NT2/D1 (cell line): ENCODE measurements at places on chromosomes 3 and 15.

DNA sequence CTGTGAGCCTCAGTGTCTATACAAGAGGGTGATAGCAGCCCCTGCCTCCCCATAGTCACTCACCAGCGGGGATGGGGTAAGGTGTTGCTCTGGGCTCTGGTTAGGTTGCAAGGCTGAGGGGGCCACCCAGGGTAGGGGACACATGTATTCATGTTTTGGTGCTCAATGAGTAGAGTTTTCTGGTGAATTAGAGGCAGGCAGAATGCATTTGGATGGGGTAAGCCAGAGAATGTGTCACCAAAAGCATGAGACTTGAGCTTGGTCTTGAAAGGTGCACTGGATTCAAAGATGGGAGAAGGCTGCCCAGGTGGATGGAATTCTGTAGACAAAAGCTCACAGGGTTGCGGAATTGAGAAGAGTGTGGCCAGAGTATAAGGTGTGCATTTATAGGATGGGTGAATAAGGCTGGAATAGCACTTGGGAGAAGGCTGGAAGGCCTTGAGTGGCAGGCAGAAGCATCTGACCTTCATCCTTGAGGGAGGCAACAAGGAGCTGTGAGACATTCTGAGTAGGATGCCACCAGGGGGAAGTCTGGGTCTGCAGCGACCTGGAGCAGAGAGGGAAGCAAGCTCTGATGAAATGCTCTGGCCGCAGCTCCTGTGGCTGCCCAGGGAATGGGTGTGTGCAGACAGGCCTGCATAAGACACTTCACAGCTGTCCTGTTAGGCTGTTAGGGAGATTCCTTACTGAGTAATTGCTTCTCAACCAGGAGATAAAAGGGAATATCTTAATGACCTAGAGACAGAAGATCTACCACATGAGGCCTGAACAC, 149.6 kb downstream of the CHDH start:
- DNase-seq, result no peak

DNA sequence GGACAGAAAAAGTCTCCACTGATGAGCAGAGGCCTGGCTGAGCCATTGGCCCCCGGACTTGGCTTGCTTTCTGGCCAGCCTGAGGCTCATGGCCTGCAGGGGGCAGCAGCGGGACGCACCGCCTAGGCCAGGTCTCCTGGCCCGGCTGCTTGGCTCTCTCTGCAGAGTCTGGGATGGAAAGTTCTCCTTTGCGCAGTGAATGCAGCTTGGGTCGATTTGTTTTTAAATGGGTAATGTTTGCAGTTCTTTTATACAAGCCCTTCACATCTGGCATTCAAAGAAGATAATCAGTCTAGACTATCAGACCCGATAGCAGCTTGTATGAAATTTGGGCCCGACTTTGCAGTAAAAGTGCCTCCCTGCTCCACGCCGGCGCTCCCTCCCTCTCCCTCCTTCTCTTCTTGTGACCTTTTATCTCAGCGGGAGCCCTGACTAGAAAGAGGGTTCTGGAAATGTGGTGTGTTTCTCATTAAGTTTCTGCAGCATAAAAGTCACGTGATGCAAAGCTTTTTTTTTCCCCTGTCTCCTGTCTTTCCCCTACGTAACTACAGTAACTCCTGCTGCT, 59.9 kb downstream of the ZNF621 start:
- peak; percentile 87 for DNase-seq

- DNase-seq, result no peak
These were observed 96.4 kb downstream of the FNDC3B start for GRCh38 chr3:172135820-172136219.

GRCh38 chr3:57383406-57383805, 90.9 kb upstream of the ASB14 start:
- no peak for DNase-seq

DNA sequence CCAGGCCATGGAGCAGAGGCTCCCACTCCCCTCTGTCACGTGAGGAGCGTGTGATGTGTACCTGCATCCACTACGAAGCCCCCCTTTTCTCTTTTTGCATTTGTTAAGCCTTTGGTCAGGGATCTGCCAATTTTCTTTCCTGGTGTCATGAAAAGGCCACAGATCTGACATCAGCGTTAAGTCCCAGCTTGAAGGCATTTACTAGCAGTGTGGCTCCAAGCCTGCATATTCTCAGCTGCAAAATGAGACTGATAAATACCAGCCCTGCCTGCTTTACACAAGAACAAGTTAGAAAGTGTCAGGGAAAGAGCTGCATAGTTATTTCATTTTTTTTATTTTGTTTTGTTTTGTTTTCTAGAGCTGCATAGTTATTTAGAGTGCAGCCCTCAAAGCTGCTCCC, 2.3 kb upstream of the ANKRD63 start:
- DNase-seq, result no peak

DNA sequence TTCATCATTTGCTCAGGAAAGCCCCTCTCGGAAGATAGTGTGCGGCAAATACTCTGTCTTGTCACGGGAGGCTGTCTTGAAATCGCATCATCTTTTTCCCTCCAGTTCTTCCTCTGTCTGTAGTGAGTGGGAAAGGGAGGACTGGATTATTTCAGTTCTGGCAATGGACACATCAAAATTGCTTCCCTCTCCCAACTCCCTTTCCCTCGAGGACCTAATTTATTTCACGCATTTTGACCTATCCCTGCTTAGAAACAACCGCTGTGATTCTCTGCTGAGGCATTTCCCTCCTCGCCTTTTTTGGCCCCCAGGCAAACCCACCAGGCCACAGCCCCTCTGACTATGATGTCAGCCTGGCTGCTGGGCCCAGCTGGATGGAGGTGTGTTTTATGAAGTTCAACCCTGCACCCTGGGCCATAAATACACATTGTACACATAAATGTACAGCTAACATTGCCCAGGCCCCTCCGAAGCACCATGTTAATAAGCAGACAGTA, 138.7 kb upstream of the LRTM1 start:
- no peak for DNase-seq

DNA sequence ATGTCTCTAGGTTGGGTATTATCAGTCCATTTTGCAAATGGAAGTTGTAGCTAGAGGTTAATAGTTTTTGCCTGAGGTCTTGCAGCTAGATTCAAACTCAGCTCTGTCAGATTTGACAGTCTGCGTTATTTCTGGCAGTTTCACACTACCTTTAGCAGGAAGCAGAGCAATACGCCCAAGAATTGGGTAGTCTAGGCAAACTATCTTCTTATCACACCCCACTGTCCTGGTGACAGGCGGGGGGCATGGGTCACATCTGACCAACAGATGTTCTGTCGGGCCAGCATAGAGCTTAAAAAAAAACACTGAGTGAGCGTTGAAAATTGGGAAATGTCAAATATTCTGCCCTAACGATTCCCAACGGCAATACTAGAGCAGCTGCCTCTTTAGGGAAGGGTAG, 5.7 kb downstream of the GPR160 start:
- no peak for DNase-seq

DNA sequence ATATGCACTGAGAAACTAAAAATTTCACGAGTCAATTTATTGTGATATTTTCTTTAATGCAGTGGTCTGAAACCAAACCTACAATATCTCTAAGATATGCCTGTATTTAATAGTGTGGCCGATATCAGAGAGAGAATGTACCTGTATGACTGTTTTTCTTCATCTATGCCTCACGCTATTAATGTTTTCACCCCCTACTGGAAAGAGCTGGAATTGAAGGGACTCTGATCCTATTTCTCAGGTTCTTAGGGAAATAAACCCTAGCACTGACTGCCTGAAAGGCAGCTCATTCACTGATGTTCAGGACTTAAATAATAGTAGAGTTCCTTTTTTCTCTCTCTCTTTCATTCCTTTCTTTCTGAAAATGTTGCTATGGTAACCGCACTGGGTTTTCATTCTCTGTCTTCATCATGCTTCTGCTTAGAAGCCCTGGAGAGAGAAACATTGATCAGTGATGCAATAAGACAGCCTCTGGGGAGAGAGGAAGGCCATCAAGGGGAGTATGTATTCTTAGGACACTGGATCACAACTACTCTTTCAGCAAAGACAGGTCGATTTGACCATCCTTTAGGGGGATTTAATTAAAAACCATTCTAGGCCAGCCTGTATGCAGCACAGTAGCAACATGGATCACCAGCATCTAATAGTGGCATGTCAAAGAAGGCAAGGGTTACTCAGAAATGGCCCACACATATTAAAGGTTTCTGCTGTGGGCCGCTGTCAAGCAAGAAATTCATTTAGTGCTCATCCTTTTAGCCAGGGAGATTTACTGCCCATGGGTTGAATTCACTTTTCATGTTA, 1135.7 kb downstream of the IGSF11 start:
- peak; percentile 42 for DNase-seq

DNA sequence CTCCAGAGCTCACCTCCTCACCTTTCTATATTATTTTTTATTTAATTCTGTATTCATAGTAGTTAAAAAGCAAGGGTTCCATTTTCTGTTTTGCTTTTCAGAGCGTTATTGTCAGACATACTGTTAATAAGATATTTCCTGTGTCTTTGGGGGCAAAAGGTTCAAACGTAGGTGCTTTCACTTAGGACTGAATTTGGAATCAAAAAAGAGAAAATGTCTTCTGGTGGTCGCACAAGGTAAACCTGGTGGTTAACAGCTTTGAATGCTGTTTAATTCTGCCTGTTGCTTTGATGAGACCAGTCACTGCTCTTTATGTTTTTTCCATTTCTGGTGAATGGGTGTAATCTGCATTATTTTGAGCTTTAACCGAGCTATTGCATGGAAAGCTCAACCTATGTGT, 212.5 kb downstream of the TCF12 start:
- no peak for DNase-seq

DNA sequence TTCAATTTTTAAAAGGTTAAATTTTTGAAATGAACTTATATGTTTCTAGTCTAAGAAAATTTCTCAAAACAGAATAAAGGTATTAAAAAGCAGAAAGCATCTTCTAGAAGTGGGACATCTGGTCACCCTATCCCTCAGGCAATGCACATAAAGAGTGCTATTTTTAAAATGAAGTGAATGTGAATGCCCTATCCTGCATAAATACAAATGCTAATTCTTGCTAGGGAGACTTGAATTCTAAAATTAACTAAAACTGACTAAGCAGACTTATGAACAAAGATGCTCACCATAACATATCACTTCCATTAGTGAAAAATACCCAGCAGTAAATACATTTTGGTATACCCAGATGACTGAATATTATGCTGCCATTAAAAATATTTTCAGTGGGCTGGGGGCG, 11.7 kb downstream of the MYO5A start:
- DNase-seq, result no peak

GRCh38 chr3:14433106-14433505, 30.7 kb downstream of the SLC6A6 start:
- no peak for DNase-seq

DNA sequence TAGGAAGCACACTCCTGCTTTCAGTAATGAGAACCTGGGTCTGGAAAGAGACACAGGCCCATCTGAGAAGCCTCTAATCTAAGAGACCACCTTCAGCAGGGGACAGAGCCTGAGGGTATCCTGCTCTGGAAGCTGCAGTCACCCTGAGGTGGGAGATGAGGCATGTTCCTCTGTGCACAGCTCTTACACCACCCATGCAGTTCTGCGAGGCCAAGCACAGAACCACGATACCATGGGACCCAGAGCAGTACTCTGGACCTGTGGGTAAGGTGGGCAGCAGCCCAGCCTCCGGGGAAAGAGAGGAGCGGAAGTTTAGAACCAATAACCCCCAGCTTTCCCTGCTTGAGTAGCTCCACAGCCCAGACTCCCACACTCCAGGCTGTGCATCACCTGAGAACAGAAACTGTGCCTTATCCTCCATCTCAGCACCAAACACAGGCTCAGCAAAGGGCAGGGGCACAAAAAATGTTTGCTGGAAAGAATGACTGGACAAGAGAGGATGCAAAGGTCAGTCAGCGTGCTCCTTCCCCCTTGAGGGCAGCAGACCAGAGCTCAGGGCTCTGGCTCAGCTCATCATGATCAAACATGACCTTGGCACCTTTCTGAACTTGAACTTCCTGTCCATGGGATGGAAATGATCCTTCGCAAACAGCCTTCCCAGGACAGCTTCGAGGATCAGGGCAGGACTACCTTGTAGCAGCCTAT, 43.1 kb downstream of the RBPMS2 start:
- no peak for DNase-seq

DNA sequence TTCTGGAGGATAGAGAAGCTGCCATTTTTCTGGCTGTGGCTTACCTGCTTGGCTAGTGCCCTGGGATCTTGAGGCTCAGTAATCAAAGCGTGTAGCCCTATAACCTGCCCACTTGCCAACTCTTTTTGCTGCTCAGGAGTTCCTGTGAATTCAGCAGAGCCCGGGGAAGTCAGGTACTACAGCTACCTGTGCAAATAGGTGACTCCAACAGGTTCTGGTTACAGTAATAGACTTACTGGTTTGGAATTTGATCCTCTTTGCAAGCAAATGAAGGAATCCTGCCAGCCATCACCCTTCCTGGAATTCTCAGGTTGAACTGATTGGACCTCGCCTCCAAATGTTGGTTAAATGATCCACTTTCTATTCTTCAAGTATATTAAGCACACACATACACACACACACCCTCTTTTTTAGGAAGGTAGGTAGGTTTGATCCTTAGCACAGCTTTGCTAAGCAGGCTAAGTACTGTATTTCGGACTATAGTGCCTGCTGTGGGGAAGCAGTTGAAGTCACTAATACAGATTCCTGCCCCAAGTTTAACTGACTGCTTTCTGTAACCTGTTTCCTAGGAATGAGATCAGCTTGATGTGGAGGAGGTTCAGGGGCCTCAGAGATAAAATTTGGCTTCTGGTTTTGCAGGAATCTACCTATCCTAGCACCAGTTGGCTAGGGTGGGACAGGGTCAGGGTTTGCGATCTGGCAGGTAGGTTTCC, 2.3 kb downstream of the PPCDC start:
- no peak for DNase-seq

DNA sequence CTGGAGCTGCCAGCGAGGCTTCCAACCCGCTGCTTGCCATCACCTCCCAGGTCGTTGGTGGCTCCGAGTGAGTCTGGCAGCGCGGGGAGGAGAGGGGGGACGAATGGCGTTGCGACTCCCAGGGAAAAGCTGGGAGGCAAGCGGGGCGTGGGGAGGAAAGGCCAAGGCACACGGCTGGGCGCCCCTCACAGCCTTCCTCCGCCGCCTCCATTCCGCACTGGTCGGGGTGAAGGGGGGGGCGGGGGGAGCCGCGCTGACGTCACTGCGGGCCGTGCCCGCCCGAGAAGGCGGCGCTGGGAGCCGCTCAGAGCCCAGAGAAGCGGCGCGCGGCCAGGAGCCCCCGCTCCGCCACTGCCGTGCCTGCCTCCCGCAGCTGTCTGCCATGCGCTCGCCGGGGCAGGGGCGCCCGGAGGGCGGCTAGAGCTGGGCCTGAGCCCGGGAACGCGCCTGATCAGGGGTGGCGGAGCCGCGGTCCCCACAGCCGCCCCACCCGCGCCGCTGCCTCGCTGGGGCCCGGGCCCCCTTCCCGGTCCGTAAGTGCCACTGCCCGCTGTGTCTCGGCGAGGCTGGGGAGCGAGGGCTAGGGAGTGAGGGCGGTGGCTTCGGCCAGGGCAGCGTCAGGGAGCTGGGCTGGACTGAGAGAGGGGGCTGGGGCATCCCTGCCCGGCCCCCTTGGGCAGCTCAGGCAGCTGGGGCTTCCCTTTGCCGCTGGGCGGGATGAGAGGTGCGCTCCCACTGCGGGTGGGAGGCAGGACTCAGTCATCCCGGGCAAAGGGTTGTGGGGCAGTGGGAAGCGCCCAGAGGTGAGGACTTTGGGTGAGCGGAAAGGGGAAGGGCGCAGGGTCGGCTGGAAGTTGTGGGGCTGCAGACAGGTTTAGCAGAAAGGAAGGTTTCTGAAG, 27.8 kb upstream of the POLG start:
- no peak for DNase-seq

- DNase-seq, result no peak
These were observed 631.0 kb upstream of the CCDC54 start for GRCh38 chr3:106746286-106746685.

GRCh38 chr3:77381431-77381830, 341.5 kb downstream of the ROBO2 start:
- DNase-seq, result no peak
